Astrocyte of the hippocampus (primary cell): ENCODE measurements at places on chromosomes 16 and 17.

DNA sequence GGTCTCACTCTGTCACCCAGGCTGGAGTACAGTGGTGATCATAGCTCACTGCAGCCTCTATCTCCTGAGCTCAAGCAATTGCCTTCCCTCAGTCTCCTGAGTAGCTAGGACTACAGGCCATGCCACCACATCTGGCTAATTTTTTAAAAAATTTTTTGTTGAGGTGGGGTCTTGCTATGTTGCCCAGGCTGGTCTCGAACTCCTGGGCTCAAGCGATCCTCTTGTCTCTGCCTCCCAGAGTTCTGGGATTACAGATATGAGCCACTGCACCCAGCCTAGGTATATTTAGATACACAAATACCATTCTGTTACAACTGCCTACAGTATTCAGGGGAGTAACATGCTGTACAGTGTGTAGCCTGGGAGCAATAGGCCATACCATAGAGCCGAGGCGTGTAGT is 14.3 kb downstream of the POLR3E start:
- no peak for DNase-seq

- no peak for DNase-seq
Observed at GRCh38 chr17:7575959-7576358, 3.5 kb upstream of the CD68 start.

DNA sequence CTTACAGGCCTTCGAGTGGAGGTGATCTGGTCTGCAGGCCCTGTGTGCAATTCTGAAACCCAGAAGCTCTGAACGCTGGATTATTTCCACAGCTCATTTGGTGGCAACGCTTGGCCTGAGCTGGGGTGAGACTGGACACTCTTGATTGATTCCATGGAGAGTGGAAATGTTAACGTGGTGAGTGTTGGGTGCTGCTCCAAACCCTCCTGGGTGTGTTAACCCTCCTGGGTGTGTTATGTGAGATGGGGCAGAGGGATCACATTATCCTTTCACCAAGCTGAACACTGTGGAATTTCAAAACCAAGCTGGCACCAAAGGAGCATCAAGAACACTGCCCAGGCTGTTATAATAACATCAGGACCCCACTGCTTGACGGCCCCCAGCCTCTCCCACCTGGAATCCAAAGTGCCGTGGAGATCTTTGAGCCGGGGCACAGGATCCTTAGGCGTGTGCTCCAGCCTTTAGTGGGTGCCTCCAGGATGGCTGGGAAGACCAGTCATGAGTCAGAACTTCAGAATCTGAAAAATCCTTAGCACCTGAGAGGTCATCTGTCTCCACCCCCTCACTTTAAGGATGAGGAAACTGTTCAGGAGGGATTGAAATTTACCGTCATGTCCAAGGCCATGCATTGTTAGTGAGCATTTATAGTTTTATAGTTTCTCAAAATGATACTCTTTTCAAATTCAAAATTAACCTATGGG is 75.0 kb downstream of the RPTOR start:
- peak; percentile 37 for DNase-seq

DNA sequence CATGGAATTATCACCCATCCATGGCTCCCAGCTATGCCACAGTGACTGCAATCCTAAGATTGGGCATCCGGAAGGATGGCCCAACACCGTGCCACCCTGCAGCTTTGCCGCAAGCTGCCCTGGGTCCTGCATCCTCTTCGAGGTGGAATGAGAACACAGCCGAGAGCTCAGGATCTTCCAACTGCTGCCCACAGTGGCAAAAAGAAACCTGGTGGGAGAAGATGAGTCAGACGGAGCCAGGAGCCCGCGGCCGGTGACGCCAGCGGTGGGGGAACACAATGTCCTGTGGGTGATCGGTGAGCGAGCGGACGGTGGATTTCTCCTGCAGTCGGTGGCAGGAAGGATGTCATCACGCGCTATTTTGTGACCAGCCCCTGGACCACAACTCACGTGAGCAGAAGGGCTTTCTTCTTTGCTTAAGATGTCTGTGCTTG is 20.1 kb downstream of the CD7 start:
- peak; percentile 92 for DNase-seq

- no peak for DNase-seq
Observed at GRCh38 chr17:7222972-7223292, 3.2 kb downstream of the ACADVL start.

DNA sequence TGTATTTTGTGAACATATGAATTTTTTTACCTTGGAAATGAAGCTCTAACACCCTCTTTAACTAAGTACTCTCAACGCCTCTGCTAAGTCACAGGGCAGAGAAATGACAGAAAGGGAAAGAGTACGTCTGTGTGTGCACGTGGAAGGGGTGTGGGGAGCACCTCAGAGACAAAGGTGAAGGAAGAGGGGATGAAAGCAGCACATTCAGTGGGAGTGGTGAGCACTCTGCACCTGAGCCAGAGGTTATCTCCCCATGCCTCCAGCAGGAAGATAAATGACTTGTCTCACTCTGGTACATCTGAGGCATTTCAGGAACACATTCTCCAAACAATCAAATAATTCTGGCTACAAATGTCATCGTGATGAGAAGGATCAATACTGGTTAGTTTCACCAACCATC is 15.0 kb downstream of the GNA13 start:
- DNase-seq: no peak
